Stimulated activated CD4-positive, alpha-beta T cell treated with anti-CD3 and anti-CD28 coated beads, Interleukin-2, amount 100 ng/mL, for 48 hours (primary cell): ENCODE measurements at places on chromosomes 5 and 9.

- DNase-seq, result no peak
These were observed 277.2 kb upstream of the CDH9 start for GRCh38 chr5:27315363-27316270.

GRCh38 chr5:639584-640213 lies 27.6 kb downstream of the CEP72 start:
- DNase-seq, result no peak

DNA sequence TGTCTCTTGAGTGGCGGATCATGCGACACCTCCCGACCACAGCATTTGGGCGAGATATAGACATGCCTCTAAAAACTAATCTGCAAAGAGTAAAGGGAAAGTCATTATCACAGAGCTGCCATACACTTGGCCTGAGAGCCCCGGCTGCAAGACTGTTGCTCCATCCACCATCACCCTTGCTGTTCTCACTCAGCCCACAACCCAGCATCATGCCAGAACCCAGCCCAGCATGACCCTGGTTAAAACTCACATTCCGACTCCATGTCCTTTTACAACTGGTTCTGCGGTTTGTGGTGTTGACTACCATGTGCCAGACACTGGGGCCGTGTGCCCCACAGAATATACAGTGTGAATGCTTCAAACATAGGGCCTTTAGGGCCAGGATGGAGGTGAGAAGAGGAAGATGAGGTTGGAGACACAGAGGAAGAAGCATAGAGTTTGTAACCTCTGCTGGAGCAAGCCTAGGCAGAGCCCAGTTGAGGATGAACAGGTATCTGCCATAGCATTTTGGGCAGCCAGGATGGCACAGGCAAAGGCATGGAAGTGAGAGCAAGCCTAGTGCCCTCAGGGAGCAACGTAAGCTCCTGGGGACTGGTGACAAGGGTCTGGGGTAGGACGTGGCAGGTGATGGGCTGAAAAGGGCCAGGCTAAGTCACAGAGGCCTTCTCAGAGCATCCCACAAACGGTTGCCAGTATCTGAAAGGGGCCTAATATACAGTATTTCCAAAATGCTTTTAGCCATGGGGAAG lies 37.5 kb upstream of the SMU1 start:
- no peak for DNase-seq

DNA sequence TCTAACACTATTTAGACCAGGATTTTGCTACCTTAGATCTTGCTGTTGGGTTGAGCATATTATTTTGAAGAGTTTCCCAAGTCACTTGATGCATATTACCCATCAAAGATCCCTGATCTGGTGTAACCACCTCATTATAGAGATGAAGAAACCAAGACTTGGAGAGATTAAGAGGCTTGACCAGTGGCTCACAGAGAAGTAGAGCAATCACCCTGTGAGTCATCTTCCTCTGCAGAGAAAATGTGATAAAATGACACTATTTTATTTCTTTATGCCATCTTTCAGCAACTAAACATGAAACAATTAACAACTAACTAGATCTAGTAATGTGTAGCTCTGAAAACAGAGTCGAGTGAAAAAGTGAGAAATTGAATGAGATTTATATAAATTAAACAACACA lies 76.1 kb downstream of the KIF4B start:
- no peak for DNase-seq
